ENCODE measurements at places on chromosomes 6 and 20. TPM values are rescaled to one million over a fixed set of nuclear protein-coding genes. Genes with fewer than 3 reads are reported as not detected.

MYLK2 gene
- not detected for total RNA-seq

SPEF1 gene
- total RNA-seq = 3.4 TPM

TMEM170B gene
- 3.7 TPM for total RNA-seq

CAGE1 gene
- total RNA-seq = not detected

SLC16A10 gene
- 3.7 TPM for total RNA-seq

DNA sequence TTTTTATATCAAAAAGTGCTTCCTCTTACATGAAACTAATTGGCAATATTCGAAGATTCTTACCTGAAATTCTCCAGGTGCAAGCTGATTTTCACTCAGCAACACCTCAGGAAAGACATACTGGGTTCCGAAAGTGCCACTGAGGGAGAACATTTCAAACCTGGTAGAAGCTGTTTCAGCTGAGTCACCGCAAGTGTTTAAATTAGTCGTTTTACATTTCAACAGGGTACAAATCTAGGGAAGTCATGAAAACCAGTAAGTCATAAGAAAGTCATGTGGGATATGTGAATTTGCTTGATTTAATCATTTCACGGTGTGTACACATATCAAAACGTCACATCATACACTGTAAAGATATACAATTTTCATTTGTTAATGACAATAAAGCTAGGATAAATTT lies 25.3 kb upstream of the TAAR1 start:
- no peak for DNase-seq

GRCh38 chr20:48431653-48432493 lies 395.9 kb downstream of the PREX1 start:
- DNase-seq = no peak

DNA sequence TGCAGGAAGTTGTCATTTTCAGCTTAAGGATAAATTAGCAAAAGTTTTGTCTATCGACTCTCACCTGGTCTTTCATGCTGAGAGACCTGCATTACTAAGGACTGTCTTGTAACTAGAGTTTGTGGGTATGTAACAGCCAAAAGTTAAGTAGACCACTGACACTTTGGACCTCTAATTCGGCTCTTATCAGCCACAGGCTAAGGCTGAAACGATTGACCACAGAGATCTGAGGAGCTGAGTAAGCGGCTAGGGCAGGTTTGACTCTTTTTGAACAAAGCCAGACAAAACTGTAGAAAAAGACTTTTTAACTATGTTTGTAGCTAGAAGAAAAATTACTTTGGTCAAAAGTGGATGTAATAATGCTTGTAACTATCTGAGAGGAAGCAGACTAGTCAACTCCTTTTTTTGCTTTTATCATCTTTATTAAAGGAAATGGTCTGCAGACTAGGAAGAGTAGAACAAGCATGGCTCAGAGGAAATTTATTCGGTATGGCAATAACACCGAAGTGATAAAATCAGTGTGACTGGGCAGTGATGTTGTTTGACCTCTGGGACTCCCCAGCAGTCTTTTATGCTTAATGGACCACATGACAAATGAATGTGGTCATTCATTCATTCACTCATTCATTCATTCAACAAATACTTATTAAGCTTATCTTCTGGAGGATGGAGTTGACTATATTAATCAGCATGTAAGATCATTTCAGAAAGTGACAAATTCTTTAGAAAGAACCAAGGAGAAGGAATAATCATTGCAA lies 725.0 kb upstream of the HS3ST5 start:
- no peak for DNase-seq

DNA sequence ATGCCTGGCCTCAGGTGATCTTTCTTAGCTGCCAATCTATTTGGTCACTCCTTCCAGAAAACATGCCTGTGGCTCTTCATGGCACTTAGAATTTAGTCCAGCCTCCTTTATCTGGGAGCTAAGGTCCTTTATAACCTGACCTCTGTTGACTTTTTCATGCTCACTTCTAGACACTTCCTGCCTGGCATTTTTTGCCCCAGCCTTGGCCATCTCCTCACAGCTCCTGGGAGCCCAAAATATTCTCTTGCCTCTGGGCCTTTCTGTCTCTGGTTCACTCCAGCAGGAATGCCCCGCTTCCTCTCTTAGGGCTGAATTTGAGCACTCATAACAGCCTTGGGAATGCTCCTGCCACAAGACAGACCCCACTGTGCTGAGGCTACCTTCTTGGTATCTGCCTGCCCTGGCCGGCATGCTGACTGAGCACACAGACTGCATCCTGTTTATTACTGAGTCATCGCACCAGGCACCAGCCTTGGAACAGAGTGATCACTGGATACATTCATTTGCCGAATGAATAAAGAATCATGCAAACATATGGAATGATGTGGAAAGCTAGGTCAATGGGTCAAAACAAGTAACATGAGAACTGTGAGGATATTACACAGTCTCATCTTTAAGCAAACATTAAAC lies 5.8 kb upstream of the EEF1E1 start:
- no peak for DNase-seq

DNA sequence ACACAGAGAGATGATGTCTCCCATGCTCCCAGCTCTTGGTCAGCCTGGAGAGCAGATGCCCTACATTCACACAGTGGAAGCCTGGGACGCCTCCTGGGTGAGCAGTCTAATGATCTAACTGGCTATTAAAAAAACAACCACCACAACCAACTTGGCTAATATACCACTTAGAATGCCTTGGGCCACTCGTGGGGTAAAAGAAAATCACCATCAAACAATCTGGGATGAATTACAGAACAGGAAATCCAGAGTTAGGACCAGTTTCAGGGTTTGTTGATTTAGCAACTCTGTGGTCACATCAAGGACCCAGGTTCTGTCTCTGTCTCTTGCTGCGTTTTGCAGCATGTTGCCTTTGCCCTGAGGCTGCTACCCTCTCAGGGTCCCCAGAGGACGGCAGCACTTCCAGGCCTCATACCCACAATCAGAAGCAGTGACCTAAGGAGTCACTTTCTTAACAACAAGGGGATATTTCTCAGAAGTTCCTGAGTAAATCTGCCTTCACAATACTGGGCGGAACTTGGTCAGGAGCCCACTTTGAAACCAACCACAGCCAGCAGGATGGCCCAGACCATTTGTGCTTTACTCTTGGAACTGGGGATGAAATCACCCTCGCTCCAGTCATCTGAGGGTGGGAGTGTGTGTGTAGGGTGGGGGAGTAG lies 118.7 kb downstream of the CLIC5 start:
- DNase-seq = no peak

- no peak for DNase-seq
Measured at GRCh38 chr6:1601158-1602048, 8.3 kb upstream of the FOXC1 start.
